ENCODE measurements at places on chromosomes 13 and 19. TPM values are rescaled to one million over a fixed set of nuclear protein-coding genes. Genes with fewer than 3 reads are reported as not detected.

Gene GPC6
- 2.0 TPM for total RNA-seq

Gene EFNB2
- 16.1 TPM for total RNA-seq

Gene CBLC
- total RNA-seq = not detected

Gene PDX1
- total RNA-seq = not detected

Gene ZBTB32
- total RNA-seq = 6.9 TPM

Gene HPN
- 2.4 TPM for total RNA-seq

Gene PTPRH
- total RNA-seq = 59.7 TPM

Gene DACT3
- 5.5 TPM for total RNA-seq

Gene FFAR3
- 1.7 TPM for total RNA-seq

Gene NLRP7
- 0.20 TPM for total RNA-seq

Gene CYP2A7
- not detected for total RNA-seq

Gene TTYH1
- total RNA-seq = 1.2 TPM

Gene ZNF730
- 1.0 TPM for total RNA-seq

Gene RFX1
- total RNA-seq = 9.5 TPM

Gene SPACA6
- total RNA-seq = 29.3 TPM

Gene ERICH4
- not detected for total RNA-seq

Gene PEX11G
- total RNA-seq = 5.2 TPM

Gene SUGT1
- 30.6 TPM for total RNA-seq

Gene RNF17
- 0.32 TPM for total RNA-seq

Gene GTF3A
- 105 TPM for total RNA-seq

Gene PRSS57
- 1.6 TPM for total RNA-seq

Gene LILRA1
- 34.6 TPM for total RNA-seq

Gene SLC25A41
- total RNA-seq = not detected

Gene SSBP4
- total RNA-seq = 56.3 TPM

Gene ZNF613
- total RNA-seq = 11.6 TPM

Gene KASH5
- total RNA-seq = not detected

Gene ZNF28
- 18.3 TPM for total RNA-seq

Gene RASIP1
- 39.8 TPM for total RNA-seq

Gene PBX4
- 9.3 TPM for total RNA-seq

Gene SERP2
- total RNA-seq = 1.3 TPM

Gene ICAM5
- total RNA-seq = 1.0 TPM

Gene THSD1
- 10.8 TPM for total RNA-seq

Gene CD33
- 32.6 TPM for total RNA-seq

Gene CGB8
- not detected for total RNA-seq

Gene DDX49
- 39.6 TPM for total RNA-seq

Gene TNNT1
- 5.4 TPM for total RNA-seq

Gene ZNF823
- 3.2 TPM for total RNA-seq

Gene VAV1
- 94.8 TPM for total RNA-seq

Gene DPF1
- total RNA-seq = not detected

Gene APOC1
- 201 TPM for total RNA-seq

Gene ZNF260
- 14.8 TPM for total RNA-seq

Gene PODNL1
- 0.51 TPM for total RNA-seq

Gene TMEM59L
- total RNA-seq = 0.49 TPM

Gene CD70
- 4.0 TPM for total RNA-seq

Gene PROZ
- not detected for total RNA-seq

Gene SERPINE3
- total RNA-seq = not detected

Gene HCST
- total RNA-seq = 80.4 TPM

Gene PLA2G4C
- total RNA-seq = 62.5 TPM

Gene PNMA8A
- 0.79 TPM for total RNA-seq

Gene LILRB3
- total RNA-seq = 88.3 TPM

Gene R3HDM4
- 129 TPM for total RNA-seq

Gene PTPRS
- total RNA-seq = 69.7 TPM

Gene KRTDAP
- total RNA-seq = 3.1 TPM

Gene DACH1
- total RNA-seq = 15.8 TPM

Gene GRAMD1A
- 99.7 TPM for total RNA-seq

Gene VSTM2B
- not detected for total RNA-seq
